Tibial artery (tissue), 4 donors: ENCODE measurements at places on chromosomes 2 and 18.

GRCh38 chr2:238161291-238162051 is 2.7 kb downstream of the ERFE start:
- no peak overlapping the region for H3K4me3 ChIP-seq
- H3K27me3 ChIP-seq, result peaks cover 64% of the 10 kb centered on the region
- peaks cover 27% of the 10 kb centered on the region for H3K4me1 ChIP-seq
- DNase-seq, result peak; percentile 15
- H3K27ac ChIP-seq, result no peak overlapping the region

DNA sequence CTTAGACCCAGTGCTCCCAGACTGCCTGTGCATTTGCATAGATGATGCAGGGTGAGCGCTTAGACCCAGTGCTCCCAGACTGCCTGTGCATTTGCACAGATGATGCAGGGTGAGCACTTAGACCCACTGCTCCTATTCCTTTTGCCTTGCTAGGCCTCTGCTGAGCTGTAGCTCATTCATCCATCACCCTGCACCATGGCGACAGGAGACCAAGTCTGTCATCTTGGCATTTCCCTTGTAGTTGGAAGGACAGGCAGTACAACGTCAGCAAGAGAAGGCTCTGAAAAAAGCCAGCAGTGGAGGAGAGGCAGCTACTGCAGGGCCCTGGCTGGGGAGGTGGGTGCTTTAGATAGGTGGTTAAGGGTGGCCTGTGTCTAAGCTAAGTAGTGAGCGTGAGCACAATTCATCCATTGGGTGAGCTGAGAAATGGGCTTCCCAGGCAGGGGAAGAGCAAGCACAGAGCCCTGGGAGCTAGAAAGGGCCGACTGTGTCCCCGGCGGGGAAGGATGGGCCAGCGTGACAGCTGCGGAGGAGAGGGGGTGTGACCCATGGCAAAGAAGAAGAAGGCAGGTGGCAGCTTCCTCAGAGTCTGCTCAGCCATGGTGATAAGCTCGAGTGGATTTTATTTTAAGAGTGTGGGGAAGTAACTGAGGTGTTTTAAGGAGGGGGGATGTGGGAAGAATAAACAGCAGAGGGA is 108.8 kb downstream of the LPIN1 start:
- H3K4me1 ChIP-seq, result no peaks in the 10 kb centered on the region
- no peak for DNase-seq
- no peak overlapping the region for H3K27ac ChIP-seq
- no peak overlapping the region for H3K4me3 ChIP-seq

DNA sequence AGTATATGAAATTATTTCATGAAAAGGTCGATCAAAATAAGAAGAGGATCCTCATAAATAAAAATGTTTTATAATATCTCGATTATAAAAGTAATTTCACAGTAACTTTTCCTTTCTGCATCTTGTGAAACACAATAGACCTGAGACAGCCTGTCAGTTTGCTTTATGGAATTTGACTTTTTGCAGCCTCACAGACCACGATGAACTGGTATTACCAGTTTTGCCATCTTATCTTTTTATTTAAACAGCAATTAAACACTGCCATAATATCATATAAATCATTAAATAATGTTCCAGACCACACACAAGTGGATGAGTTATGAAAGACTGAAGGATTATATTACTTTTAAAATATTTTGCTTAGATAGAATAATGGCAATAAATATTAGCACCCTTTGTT is 10.7 kb upstream of the GALNT3 start:
- H3K36me3 ChIP-seq, result no peaks in the 10 kb centered on the region
- DNase-seq, result no peak
- H3K4me3 ChIP-seq, result no peak overlapping the region
- no peak overlapping the region for H3K27ac ChIP-seq
- no peaks in the 10 kb centered on the region for H3K27me3 ChIP-seq
- H3K4me1 ChIP-seq, result no peaks in the 10 kb centered on the region

DNA sequence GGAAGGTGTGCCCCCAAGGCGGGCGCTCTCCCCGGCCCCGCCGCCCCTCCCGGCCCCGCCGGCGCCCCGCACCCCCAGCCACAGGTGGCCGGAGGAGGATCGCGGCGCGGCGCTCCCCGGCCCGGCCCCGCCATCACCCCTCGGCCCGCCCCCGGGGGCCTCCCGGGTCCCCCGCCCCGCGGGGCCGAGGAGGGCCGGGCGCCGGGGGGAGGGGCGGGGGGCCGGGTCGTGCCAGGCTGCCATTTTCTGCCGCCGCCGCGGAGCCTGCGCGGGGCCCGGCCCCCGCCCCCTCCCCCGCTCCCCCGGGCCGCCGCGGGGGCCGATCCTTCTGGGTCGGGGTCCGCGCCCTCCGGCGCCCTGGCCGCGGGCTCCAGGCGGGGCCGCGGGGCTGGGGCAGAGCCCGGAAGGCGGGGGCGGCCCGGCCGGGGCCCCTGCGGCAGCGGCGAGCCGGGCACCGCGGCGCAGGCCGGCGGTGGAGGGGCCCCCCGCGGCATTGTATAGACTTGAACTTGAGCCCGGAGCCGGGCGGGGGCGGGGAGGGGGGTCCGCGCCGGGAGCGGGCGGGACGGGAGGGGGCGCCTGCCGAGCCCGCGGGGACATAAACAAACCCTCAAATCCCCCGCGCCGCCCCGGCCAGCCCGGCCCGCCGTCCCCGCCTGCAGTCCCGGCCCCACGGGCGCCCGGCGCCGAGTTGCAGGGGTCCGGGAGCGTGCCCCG is 556 bp downstream of the DNMT3A start:
- no peaks in the 10 kb centered on the region for H3K4me1 ChIP-seq
- no peaks in the 10 kb centered on the region for H3K27me3 ChIP-seq
- no peak for DNase-seq
- peak overlapping the region; percentile 87 for H3K4me3 ChIP-seq
